Fibroblast of lung (primary cell): ENCODE measurements at places on chromosomes 16 and 17. TPM values are rescaled to one million over a fixed set of nuclear protein-coding genes. Genes with fewer than 3 reads are reported as not detected.
A peak's percentile ranks its signal among the peaks of the same experiment; 100 is the strongest.

GRCh38 chr17:54172096-54172984, 349.6 kb downstream of the KIF2B start:
- no peaks in the 10 kb centered on the region for H3K4me1 ChIP-seq
- H3K27me3 ChIP-seq: no peaks in the 10 kb centered on the region
- no peak overlapping the region for H3K27ac ChIP-seq
- no peak for DNase-seq

- H3K27me3 ChIP-seq: no peaks in the 10 kb centered on the region
- no peaks in the 10 kb centered on the region for H3K4me1 ChIP-seq
- H3K4me3 ChIP-seq: no peak overlapping the region
- H3K36me3 ChIP-seq: no peaks in the 10 kb centered on the region
These were observed 306.3 kb downstream of the CNTNAP4 start for GRCh38 chr16:76583466-76583865.

DNA sequence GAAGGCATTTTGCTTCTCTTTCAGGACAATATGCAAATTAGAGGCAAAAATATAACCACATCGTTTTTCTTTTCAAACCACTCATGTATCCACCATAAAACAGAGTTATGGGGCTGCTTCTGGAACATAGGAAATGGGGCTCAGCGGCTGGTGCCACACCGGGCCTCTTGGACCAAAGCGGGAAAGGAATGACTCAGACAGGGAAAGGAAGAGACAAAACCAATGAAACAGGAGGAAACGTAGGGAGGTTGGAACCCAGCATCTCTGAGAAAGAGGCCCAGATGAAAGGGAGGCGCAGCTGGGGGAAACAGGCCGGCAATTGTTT, 28.5 kb downstream of the CUEDC1 start:
- no peaks in the 10 kb centered on the region for H3K27me3 ChIP-seq
- no peak overlapping the region for H3K27ac ChIP-seq
- DNase-seq: no peak
- no peak overlapping the region for H3K4me3 ChIP-seq

- DNase-seq: no peak
- no peaks in the 10 kb centered on the region for H3K4me1 ChIP-seq
- H3K36me3 ChIP-seq: no peaks in the 10 kb centered on the region
- H3K27me3 ChIP-seq: no peaks in the 10 kb centered on the region
- H3K27ac ChIP-seq: no peak overlapping the region
These were observed 70.3 kb downstream of the CMC2 start for GRCh38 chr16:80936410-80936809.

GRCh38 chr17:44314031-44314430, 5.6 kb downstream of the RUNDC3A start:
- DNase-seq: no peak
- H3K4me1 ChIP-seq: no peaks in the 10 kb centered on the region
- no peak overlapping the region for H3K27ac ChIP-seq
- H3K27me3 ChIP-seq: peaks cover 29% of the 10 kb centered on the region

Gene TBC1D3K
- not detected in 2 replicates for total RNA-seq

DNA sequence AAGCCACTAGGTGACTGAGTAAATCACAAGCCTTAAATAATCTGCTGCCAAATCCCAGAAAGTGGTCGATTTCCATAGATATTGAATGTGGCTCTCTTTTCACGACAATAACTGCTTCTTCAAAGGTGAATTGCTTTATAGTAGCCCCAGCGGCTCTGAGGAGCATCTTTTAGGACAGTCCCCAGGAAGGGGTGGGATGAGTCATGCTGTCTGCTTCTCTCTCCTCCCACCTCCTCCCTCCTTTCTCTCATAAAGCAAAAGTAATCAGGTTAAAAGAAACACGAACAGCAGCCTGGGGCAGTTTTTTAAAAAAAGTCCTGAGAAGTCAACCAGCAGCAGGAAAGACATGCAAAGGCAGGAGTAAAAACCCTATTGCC, 1.8 kb downstream of the KIAA0513 start:
- no peaks in the 10 kb centered on the region for H3K27me3 ChIP-seq
- peaks cover 2% of the 10 kb centered on the region for H3K36me3 ChIP-seq
- DNase-seq: peak; percentile 56
- peak overlapping the region; percentile 43 for H3K27ac ChIP-seq
- peak overlapping the region; percentile 80 for H3K4me3 ChIP-seq

DNA sequence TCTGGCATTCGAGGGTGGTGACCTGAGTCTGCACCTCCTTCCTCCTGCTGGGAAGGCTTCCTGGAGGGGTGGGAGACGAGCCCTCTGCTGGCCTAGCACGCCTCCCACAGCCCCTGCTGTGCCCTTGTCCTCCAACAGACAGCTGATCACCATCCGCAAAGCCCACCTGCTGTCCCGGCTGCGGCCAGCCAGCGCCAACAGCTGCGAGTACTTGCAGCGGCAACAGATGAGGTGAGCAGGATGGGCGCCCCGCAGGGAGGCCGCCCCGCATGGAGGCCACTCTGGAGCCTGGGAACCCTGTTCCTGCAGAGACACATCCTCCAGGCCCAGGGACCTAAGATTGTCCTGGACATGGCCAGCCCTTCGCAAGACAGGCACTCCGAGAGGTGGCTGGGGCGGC, 21.6 kb downstream of the UBALD1 start:
- H3K4me1 ChIP-seq: no peaks in the 10 kb centered on the region
- no peak overlapping the region for H3K27ac ChIP-seq
- H3K4me3 ChIP-seq: no peak overlapping the region
- no peak for DNase-seq
- H3K27me3 ChIP-seq: peaks cover 2% of the 10 kb centered on the region
- H3K36me3 ChIP-seq: no peaks in the 10 kb centered on the region

DNA sequence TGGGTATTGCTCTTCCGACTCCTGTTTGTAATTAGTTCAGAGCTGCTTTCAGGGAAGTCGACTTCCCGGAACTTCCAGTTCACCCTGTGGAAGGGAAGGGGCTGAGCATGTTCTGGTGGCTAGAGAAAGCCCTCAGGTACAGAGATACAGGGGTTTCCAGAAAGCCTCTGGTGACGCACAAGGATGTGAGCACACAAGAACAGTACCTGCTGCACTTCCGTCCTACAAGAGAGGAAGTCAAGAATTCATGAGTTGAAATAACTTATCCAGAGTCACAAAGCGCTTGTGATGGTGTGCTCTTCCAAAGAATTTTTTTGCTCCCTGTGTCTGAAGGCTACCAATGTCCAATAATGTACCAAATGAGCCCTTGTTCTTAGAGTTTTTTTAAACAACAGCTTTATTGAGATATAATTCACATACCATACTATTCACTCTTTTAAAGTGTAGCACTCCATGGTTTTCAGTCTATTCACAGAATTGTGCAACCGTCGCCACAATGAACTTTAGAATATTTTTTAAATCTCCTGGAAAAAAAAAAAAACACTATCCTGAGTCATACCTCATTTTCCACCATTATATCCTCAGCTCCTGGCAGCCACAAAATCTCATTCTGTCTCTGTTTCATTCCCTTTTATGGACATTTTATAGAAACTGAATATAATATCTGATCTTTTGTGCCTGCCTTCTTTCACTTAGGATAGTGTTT, 327.6 kb downstream of the CDH13 start:
- H3K27me3 ChIP-seq: no peaks in the 10 kb centered on the region
- H3K4me1 ChIP-seq: no peaks in the 10 kb centered on the region
- no peak overlapping the region for H3K27ac ChIP-seq
- no peaks in the 10 kb centered on the region for H3K36me3 ChIP-seq

DNA sequence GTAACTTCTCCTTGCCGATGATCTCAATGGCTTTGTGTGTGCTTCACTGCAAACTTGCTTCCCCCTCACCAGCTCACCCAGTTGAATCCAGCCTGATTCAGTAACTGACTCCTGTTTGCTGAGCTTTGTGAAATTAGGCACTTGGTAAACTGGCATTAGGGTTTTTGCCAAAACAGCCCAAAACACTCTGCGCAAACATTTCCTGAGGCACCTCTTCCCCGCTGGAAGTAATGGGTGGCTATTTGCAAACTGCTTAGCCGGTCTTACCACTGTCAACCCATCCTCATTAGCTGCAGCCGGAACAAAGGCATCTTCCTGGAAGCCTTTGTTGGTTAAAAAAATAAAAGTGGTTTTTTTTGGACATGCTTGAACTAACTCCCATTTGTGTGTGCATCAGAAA, 353.2 kb downstream of the MAF start:
- H3K27me3 ChIP-seq: no peaks in the 10 kb centered on the region
- no peak for DNase-seq
- no peaks in the 10 kb centered on the region for H3K36me3 ChIP-seq
- H3K27ac ChIP-seq: no peak overlapping the region
- no peaks in the 10 kb centered on the region for H3K4me1 ChIP-seq

Gene PERCC1
- not detected in 2 replicates for total RNA-seq

Gene CNTROB
- 12.8 and 17.2 TPM in 2 replicates for total RNA-seq

Gene MAPT
- total RNA-seq: 0.50 and 0.51 TPM in 2 replicates

Gene CPSF4L
- 0.26 TPM in 1 of 2 replicates, not detected in the other for total RNA-seq

Gene CEP295NL
- 2.3 and 2.8 TPM in 2 replicates for total RNA-seq

Gene FMNL1
- 2.8 and 3.1 TPM in 2 replicates for total RNA-seq

DNA sequence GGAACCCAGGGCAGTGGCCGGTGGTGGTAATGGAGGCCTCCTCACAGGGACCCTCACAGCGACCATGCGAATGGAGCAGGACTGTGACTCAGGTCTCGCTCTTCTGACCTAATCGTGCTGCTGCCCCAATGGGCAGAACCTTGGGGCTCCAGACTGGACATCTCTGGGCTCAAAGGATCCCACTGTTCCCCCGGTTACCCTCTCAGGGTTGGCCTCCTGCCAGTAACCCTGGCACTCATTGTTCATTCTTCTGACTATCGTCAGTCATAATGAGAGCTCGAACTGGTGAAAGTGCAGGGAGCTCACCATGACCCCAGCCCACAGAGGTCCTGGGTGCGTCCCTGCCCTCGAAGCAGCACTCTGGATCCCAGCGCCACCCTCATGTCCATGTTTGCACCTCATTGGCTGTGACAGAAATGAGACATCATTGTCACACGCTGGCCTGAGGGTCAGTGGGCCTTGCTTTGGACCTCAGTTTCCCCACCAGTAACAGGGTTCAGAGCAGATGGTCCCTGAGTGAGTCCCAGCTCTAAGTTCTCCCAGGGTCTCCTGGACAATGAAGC, 4.0 kb upstream of the NPRL3 start:
- DNase-seq: no peak
- H3K27me3 ChIP-seq: no peaks in the 10 kb centered on the region
- H3K4me1 ChIP-seq: no peaks in the 10 kb centered on the region
- no peaks in the 10 kb centered on the region for H3K36me3 ChIP-seq
- no peak overlapping the region for H3K4me3 ChIP-seq
